ENCODE measurements at places on chromosomes 13 and 19. TPM values are rescaled to one million over a fixed set of nuclear protein-coding genes. Genes with fewer than 3 reads are reported as not detected.
A peak's percentile ranks its signal among the peaks of the same experiment; 100 is the strongest.

Gene ZNF728
- polyA plus RNA-seq = 0.42 TPM

Gene CYP4F12
- 1.1 TPM for polyA plus RNA-seq

Gene ZNF723
- 0.08 TPM for polyA plus RNA-seq

Gene ZNF85
- polyA plus RNA-seq = 26.1 TPM

Gene URAD
- not detected for polyA plus RNA-seq

- DNase-seq = peak; percentile 8
Observed at GRCh38 chr13:104357174-104357573, 1291.0 kb upstream of the SLC10A2 start.

GRCh38 chr19:43464134-43464775 lies 1.2 kb downstream of the LYPD3 start:
- DNase-seq = no peak

GRCh38 chr19:35797663-35798062 lies 15.0 kb downstream of the PRODH2 start:
- no peak for DNase-seq

DNA sequence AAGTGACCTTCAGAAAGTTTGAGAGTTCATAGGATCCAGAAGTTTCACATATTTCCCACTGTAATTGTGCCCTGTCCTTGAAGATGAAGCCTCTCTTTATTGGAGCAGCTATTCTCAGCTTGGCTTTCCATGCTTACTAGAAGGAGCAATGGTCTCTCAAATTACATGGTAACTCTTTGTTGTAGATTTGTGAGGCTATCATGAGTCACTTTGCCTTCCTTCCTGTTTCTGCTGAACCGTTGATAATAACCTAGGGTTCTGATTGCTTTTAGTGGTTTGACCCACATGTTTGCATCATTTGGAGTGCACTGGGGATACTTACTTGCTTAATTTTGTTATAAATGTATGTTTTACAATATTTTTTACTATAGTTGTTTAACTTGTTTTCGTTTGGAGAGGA lies 772.9 kb upstream of the SLITRK6 start:
- DNase-seq = no peak

Data from left kidney (tissue), 8 donors.